Stimulated activated CD4-positive, alpha-beta T cell treated with anti-CD3 and anti-CD28 coated beads, TNF-alpha, amount 100 ng/mL, for 1 hour (primary cell): ENCODE measurements at places on chromosomes 12 and 14.
A peak's percentile ranks its signal among the peaks of the same experiment; 100 is the strongest.

GRCh38 chr14:68020999-68021663, 201.6 kb downstream of the RAD51B start:
- no peak for DNase-seq

GRCh38 chr14:63267171-63267570, 51.6 kb downstream of the GPHB5 start:
- DNase-seq, result no peak

GRCh38 chr12:981961-982360, 9.1 kb upstream of the ERC1 start:
- no peak for DNase-seq

- no peak for DNase-seq
These were observed 50.9 kb downstream of the CLIP1 start for GRCh38 chr12:122371475-122372045.

- no peak for DNase-seq
These were observed 226.2 kb upstream of the LHX5 start for GRCh38 chr12:113697651-113698509.

DNA sequence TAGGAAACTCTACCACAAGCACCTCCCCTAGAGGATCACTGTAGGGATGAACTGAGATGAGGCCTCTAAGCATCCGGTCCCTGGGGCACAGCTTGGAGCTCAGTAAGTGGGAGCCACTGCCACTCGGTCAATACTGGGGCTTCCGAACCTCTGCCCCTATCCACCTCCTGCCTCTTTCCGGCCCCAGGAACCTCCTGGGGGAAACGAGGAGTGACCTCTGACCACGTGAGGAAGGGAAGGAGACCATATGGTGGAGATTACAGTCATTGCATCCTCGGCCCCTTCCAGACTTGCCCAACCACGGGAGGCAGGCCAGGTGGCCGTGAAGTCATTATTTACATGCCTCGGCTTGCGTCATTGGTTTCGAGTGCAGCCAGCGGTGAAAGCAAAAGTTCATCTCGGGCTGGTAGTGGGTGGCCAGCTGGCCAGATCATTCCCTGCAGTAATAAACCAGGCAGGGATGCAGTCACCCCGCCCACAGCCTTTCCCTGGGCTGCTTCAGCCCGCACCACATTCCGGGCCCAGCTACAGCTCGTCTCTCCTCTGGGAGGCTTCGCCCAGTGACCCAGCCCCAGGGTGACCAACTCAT, 65.4 kb downstream of the C14orf132 start:
- no peak for DNase-seq

DNA sequence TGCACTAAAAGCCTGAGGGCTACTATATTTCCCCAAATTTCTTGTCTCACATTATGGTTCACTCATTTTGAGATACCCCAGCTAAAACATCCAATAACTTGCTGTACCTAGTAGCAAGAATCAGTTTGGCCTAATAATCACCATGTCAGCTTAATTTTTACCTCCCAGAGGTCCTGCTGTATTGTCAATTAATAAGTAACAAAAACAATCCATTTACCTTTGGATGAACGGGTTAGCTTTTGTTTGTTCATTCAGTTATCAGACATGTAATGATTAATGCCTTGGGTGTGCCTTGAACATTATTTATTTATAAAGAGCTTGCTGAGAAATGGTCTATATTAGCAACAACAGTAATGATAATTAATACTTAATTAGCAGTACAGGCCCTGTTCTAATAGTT, 57.0 kb downstream of the MON2 start:
- no peak for DNase-seq

DNA sequence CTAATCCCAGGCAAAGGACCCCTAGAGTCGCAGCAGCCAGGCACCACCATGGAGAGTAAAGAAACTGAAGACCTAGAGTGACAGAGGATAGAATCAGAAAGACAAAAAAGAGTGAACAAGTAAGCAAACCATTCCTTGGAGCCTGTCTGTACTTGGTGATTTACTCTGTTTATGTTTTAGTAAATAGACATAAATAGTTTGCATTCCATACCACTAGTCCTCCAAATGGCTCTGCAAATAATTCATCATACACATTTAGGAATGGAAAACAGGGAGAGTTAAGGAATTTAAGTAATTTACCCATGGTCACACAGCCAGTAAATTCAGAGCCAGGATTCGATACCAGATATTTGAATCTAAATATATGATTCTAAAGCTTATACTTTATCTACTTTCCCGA, 2.8 kb downstream of the OLR1 start:
- DNase-seq, result no peak

GRCh38 chr12:19546611-19547162, 107.4 kb downstream of the AEBP2 start:
- DNase-seq, result no peak

DNA sequence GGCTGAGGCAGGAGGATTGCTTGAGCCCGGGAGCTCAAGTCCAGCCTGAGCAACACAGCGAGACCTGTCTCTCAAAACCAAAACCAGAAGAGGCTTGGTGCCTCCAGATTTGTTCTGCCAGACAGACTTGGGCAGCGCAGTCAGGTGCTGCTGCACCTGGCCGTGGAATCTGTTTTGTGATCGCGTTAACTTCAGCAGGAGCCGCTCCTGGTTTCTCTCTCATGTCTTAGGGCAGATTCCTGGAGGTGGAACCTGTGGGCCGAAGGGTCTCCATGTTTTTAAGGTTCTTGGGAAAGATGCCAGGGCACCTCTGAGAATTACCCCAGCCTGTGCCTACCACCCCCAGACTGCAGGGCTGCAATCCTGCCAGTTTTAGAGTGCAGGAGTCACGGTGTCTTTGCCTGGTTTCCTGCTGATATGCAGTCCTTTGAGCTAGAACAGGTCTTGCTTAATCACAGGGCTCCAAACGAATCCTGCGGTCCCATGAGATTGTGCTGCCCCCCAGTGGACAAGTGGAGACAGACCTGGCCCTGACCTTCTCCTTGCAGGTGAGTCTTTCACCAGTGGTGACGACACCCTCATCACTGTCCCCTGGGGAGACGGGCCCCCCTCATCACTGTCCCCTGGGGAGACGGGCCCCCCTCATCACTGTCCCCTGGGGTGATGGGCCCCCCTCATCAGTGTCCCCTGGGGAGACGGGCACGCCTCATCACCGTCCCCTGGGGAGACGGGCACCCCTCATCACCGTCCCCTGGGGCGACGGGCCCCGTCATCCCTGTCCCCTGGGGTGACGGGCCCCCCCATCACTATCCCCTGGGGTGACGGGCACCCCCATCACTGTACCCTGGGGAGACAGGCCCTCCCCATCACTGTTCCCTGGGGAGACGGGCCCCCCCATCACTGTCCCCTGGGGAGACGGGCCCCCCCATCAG, 37.6 kb downstream of the PACS2 start:
- DNase-seq, result peak; percentile 83

GRCh38 chr14:106556665-106557289, 1030.4 kb downstream of the TMEM121 start:
- DNase-seq, result peak; percentile 53

- DNase-seq, result no peak
These were observed 249.7 kb downstream of the LRIG3 start for GRCh38 chr12:58670623-58671022.

GRCh38 chr12:20096430-20096829, 271.9 kb upstream of the PDE3A start:
- DNase-seq, result no peak

- DNase-seq, result no peak
These were observed 55.6 kb upstream of the ZDHHC17 start for GRCh38 chr12:76708296-76708695.
